ENCODE measurements at places on chromosomes 7 and 10. TPM values are rescaled to one million over a fixed set of nuclear protein-coding genes. Genes with fewer than 3 reads are reported as not detected.

PON1 gene
- total RNA-seq, result not detected

GRCh38 chr10:8193546-8193945 is 139.1 kb downstream of the GATA3 start:
- DNase-seq, result no peak

DNA sequence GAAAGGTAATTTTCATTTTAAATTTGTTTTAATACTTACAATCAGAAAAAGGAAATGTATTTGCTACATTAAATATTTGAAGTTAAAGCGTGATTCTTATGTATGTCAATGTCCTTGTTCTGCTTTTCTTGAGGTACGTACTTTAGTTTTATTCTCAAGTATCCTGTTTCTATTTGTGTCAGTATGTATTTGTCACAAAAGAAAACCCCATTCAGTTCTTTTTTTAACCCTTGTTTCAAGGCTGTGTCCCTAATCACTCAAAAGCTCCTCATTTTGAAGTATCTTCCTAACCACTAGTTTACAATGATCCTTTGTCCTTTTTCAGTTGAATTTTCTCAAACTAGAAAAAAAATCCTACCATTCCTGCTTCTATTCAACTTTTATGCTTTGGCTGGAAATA is 25.2 kb downstream of the NHLRC2 start:
- no peak for DNase-seq

GRCh38 chr7:22604246-22604645 is 104.3 kb upstream of the STEAP1B start:
- no peak for DNase-seq

DNA sequence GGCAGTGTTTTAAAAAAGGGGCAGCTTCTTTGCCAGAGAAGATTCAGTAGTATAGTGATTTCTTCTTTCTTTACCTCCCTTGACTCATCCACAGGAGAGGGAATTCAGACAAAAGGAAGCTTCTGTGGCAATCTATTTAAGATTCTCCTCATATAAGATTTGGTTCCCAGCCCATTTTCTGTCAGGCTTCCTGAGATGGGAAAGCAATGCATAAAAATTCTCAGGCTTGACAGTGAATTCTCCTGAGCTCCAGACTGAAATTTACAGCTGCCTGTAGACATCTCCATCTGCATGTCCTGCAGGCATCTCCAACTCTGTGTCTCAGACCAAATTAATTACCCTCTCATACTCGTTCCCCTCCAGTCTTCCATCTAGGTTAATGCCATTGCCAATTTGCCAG is 72.8 kb downstream of the TSPAN12 start:
- no peak for DNase-seq

GFRA1 gene
- total RNA-seq, result not detected

DNA sequence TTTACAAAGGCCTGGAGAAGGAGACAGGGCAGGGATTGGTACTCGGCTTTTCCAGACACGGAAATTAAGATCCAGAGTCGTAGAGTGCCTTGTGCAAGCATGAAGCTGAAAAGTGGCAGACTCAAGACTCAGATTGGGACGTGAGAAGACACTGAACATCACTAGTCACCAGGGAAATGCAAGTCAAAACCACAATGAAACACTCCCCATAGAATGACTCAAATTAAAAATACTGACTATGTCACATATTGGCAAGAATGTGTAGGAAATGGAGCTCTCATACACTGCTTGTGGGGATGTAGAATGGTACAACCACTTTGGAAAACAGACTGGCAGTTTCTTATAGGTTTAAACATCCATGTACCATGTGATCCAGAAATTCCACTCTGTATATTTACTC is 472.0 kb downstream of the RPS24 start:
- no peak for DNase-seq

STK32C gene
- 4.9 TPM for total RNA-seq

- no peak for DNase-seq
These were observed 107.0 kb upstream of the RET start for GRCh38 chr10:42969909-42970308.

DNA sequence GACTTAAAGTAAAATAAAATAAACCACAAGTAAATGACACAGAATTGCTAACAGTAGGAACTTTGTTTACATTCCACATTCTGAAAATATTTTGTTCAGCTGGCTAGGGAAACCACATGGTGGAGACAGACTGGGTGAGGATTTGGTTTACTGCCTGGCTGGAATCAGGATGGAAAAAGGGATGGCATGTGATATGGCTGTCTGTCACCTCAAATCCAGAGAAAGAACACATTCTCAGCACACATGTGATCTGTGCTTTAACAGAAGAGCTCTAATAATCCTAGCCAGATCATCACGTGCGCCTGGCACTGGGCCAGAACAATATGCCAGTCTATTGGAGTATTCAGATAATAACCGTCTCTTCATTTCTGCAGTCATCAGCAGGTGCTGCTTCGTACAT is 90.9 kb upstream of the PIP4K2A start:
- no peak for DNase-seq

DNA sequence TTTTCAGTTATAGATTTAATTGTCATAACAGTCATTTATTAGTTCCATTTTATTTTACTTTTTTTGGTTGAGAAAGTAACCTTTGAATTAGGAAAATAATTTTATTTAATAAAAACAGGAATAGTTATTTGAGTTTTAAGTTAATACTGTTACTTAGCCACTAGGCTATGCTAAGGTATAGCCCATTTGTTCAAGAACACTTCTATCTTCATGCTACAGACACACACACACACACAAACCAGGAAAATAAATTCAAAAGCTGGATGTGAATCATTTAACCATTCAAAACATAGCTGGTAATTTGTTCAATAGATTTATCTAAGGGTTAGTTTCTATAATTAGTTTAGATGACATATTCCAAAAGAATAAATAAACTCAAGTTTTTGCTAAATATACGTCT is 148.4 kb downstream of the RNF133 start:
- DNase-seq, result no peak

POU6F2 gene
- total RNA-seq, result not detected

- no peak for DNase-seq
These were observed 91.5 kb downstream of the FAM53B start for GRCh38 chr10:124652701-124653100.

- no peak for DNase-seq
These were observed 53.9 kb downstream of the IMMP2L start for GRCh38 chr7:111508387-111508786.

ZNF804B gene
- total RNA-seq, result not detected

DNA sequence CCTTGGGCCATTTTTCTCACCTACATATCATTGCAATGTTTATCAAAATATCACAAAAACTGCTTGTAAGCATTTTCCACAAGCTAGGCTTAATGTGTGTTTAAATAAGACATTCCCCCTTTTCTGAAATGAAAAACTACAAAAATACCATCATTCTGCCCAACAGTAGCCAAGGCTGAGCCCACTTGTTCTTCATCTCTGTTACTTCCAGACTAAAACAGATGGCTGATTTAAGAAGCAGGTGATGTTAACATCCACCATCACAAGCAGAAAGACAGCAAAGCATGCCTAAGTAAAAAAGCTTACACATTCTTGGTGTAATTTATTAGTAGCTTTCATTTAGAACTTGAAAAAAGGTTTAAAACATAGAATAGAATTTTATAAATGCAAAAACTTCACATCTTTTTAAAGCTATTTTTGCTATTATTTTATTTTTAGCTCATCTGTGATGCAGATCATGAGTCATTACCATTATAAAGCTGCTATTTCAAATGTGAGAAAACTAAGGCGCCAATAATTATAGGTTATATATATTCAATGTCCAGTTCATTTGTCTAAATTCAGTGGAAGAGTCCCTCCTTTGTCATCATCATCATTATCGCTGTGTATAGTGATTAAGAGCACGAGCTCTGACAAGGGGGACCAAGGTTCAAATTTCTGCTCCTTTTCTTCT is 109.4 kb downstream of the RELN start:
- no peak for DNase-seq

GIMAP2 gene
- total RNA-seq, result 65.1 TPM
